PC-9 (cell line): ENCODE measurements at places on chromosomes 3 and 15. TPM values are rescaled to one million over a fixed set of nuclear protein-coding genes. Genes with fewer than 3 reads are reported as not detected.

ZPLD1 gene
- not detected in 2 replicates for total RNA-seq

- DNase-seq = peak; percentile 86
Measured at GRCh38 chr3:129793319-129793718, 100.2 kb downstream of the TMCC1 start.

DNA sequence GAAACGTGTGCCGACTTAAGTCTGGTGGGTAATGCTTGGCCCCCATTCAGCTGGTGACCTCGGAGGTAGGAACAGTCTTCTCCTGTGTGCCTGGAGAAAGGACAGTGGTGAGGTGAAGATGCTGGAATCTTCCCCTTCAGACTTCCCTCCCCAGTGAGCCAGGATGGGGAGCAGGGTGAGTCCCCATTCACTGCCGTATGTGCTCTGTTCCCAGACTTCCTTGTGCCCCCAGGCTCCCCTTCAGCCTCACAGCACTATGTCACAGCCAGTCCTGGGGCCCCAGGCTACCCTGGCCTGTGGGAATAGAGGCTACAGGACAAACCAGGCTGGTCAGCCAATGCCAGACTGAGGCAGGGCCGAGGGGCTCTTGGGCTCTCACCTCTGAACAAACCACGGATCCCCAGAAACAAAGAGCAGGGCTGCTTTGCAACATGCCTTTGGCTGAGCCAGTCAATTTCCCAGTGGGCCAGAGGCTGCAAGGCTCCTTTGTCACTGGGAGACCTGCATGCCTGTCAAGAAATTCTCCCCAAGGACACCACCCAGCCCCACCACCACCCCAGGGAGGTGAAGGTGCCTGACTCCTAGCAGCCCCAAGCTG lies 31.8 kb upstream of the HHATL start:
- no peak for DNase-seq

GRCh38 chr15:94411285-94411684 lies 179.9 kb downstream of the MCTP2 start:
- DNase-seq = no peak

DNA sequence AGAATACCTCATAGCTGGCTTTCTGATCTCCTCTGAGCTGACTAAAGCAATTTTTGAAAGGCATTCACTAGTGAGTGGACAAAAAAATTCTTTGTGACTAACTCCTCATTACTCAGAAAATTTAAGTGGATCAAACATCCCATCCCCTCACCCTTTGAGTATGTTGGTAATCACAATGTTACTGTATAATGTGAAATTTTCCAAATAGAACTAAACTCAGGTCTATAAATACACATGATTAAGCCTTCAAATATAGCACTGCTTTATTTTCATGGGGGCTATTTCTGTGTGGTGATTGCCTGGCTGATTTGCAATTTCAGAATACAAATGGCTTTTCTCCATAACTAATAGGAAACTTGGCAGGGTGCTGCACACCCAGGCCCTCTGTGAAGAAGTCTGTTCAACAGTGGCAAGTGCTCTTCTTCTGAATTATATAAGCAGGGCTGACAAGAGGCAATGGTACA lies 45.9 kb upstream of the ACTC1 start:
- DNase-seq = no peak
